ENCODE measurements at places on chromosomes 5 and 9.
A peak's percentile ranks its signal among the peaks of the same experiment; 100 is the strongest.

DNA sequence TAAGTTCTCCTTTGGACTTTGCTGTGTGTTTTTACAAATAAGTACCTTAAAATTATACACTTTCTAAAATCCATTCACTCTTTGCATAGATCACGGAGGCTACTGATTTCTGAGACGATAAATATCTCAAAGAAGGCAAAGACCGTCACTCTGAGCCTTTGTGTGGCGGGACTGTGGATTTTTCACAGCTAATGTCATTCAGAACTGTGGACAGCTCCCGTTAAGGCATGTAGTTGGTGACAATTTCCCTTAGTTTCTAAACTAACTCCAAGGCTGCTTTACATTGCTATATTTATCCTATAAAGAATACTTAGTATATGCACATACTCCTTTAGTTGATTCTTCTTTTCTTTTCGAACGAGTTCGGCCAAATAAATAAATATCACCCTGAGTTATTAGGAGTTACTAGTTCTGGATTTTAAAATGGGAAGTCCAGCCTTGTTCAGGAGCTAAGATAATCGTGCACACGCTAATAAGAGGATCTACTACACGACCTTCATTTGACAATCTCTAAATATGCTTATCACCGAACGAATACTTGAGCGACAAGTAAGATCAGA lies 1.8 kb downstream of the HCN1 start:
- no peak for DNase-seq

DNA sequence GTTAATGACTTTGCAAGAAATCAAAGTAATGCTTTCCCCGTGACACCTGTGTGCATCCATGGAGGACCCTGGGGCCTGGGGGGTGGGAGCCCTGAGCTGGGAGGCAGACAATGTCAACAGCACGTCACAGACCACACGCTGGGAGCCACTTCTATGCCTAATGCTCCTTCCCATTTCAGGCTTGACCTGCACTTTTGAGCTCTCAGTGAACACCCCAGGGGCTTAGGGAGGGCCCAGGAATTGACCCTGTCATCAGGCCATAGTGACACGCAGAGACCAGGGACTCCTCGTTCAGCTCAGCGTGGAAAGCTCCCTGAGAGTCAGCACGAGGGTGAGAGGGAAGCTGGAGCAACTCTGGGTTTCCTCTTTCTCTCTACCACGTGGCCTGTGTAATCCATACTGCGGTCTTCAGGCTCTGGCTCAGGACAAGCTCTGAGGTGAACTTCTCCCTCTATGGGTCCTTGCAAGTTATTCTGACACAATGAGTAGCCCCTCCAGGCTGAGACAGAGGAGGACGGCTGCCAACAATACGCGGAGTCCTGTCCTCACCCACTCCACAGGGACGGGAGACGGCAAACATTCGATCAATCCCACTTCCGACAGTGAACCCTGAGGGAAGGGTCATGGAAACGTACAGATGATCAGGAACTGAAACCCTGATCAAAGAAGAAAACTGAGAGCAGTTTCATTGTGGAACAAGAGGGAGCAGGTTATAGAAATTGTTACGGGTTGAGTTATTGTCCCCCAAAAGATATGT lies 130.8 kb upstream of the IRX4 start:
- peak; percentile 38 for DNase-seq

DNA sequence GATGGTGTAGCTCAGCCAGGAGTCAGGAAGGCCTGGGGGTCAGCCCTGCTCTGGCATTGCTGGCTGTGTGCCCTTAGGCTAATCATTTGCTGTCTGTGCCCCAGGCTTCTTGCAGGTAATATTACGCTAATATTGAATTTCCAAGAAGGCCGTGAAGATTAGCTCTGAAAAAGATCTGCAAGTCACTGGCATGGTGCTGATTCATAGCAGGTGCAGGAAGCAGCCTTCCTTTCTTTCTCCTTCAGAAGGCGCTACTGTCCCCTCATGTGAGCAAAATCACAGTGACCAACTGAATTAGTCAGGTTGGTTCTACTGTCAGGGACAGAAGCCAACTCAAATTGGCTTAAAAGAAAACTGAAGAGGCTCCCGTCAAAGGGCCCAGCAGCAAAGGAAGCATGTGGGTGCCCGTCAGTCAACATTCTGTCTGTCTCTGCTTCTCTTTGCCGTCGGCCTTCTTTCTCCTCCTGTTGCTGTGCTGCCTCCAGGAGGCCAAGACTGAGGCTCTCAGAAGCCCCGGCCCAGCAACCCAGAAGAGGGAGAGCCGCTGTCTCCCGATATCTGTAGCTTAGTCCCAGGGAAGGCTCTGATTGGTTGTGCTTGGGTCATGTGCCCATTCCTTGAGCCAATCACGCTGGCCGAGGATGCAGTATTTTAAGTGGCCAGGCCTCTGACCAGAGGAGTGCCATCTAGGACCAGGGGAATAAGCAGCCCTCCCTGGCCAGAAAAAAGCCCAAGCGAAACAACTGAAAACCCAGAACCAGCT lies 67.8 kb upstream of the NEURL1B start:
- DNase-seq, result no peak

DNA sequence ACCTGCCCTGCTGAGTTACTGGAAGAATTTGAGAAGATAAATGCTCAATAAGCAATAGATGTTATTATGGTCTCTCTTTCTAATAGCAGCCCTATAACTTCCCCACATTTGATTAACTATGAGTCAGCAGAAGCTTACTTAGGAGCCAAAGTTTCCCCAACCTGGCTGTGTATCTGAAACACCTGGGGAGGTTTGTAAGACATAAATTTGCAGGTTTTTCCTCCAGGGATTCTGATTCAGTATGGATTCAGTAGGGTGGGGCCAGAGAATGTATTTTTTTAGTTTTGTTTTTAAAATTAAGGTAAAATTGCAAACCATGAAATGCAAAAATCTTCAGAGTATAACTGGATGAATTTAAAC lies 44.9 kb upstream of the GNPDA1 start:
- DNase-seq, result no peak

- DNase-seq, result no peak
These were observed 13.8 kb downstream of the TMEM8B start for GRCh38 chr9:35842795-35843194.

- DNase-seq, result no peak
These were observed 123.2 kb upstream of the OTULINL start for GRCh38 chr5:14458414-14458813.

- no peak for DNase-seq
These were observed 66.8 kb downstream of the ARL15 start for GRCh38 chr5:54243483-54244080.

DNA sequence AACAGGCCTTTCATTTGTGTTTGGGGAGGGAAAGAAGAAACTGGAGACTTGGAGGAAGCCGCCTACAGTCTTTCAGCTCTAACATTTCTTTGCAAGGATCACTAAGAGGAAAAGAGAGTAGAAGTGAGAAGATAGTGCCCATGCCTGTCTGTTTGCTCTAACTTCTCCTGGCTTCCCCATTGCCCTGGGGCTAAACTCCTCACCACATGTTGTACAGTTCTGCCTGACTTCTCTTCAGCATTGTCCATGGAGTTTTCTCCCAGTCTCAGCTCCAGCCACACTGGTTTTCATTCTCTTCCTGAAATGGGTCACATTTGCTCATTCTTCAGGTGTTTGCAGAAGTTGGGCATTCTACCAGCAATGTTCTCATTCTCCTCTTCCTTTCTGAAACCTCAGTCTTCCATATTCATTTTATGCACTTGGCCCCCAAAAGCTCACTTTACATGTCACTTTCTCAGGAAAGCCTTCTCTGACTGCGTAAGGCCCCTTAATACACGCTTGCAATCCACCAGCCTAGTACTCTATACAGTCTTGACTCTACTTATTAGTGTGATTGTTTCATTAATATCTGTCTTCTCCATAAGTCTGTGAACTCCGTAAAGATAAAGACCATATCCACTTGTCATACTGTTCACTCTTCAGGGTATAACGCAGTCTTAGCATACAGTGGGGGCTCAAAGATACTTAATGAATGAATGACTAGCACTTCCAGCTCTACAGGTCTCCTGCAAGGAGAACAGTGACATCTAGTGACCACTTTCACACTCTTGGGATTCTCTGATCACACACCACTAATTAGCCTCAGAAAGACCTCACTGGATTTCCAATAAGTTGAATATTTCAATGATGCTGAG lies 40.2 kb upstream of the TRIM32 start:
- DNase-seq, result no peak

DNA sequence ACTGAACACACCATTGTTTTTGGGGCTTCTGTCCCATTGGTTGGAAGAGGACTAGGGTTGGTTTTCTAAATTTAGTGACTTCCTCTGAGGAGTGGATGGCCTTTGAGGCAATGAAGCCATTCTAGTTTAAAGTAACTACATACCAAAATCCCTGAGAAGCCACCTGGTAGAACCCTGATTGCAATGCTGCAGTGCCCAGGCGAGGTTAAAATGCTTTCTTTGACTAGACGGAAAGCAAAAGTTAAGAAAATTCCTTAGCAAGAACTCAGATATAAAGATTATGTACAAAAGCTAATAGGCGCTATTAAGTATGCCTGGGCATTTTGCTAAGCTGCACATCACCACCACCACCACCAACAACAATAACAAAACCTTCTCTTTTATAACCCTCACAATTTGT lies 20.6 kb downstream of the GLRX start:
- no peak for DNase-seq

DNA sequence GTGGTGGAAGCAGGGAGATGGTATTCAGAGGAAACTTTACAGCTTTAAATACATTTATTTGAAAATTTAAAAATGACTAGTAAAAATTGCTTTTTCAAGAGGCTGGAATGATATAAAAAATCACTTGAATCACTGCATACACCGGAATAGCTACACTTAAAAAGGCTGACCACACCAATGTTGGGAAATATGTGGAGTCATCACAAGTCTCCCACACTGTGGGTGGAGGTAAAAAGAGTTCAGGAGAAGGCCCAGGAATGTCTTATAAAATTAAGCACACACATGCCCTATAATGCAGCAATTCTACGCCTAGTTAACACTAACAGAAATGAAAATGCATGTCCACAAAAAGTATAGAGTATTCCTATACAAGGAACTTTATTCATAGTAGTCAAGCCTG lies 198.1 kb downstream of the ROR2 start:
- DNase-seq, result no peak

- DNase-seq, result no peak
These were observed 4.6 kb downstream of the TEX53 start for GRCh38 chr9:114652776-114653555.

- DNase-seq, result no peak
These were observed 170.3 kb upstream of the PUM3 start for GRCh38 chr9:3014178-3014577.

GRCh38 chr9:122336866-122337555 lies 33.8 kb upstream of the PTGS1 start:
- no peak for DNase-seq

- DNase-seq, result no peak
These were observed 13.5 kb downstream of the NFIL3 start for GRCh38 chr9:91410161-91410560.

DNA sequence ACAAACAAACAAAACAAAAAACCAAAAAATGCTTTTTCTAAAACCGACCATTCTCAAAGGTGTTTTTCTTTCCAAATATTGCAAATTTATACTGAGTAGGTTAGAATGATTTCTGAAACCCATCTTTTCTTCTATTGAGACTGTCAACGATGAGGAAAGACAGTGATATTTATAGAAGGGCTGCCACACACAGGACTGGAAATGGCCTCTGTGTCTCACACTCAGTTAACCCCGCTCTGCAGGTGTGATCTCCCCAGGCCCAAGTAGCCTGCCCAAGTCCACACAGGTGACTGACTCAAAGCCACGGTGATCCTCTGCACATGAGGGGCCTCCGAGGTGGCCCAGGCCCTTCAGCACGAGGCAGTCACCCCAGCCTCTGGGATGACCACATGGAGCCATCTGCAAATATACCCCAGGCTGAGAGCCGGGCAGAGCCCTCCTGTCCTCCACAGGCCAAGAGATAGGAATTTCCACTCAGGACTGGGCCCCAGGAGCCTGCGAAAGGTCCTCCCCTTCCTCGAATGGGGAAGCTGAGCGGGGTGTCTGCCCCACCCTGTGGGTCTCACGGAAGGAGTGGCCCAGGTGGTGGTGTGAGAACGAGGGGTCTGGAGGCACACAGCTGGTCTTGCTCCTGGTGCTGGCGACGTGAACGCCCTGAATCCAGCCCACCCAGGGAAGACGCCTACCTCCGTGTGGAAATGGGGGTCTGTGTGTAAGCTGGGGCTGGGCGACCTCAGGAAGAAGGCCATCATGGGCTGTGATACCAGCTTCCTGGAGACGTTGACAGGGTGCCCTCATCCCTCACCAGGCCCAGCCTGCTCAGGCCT lies 53.0 kb upstream of the PHYKPL start:
- no peak for DNase-seq

GRCh38 chr9:118957585-118957984 lies 411.6 kb downstream of the BRINP1 start:
- DNase-seq, result no peak

GRCh38 chr9:133905493-133905892 lies 86.6 kb downstream of the VAV2 start:
- no peak for DNase-seq

GRCh38 chr9:36716496-36716895 lies 143.8 kb downstream of the MELK start:
- no peak for DNase-seq

GRCh38 chr5:4511996-4512656 lies 628.0 kb upstream of the ADAMTS16 start:
- peak; percentile 54 for DNase-seq

DNA sequence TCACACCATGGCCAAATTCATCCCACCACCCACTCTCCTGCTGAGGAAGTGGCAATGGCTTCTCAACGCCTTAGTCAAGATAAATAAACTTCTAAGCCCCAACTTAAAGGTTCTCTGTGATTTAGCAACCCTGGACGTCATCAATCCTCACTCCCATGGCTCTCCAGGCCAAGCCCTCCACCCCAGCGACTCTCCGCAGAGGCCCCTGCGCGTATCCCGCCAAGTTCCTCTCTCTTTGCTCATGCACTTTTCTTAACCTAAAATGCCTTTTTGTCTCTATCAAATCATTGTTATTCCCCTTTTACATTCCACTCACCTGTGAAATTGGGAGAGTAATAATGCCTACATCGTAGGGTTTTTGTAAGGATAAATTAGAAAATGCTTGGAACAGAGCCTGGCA lies 88.6 kb downstream of the NRG2 start:
- no peak for DNase-seq

DNA sequence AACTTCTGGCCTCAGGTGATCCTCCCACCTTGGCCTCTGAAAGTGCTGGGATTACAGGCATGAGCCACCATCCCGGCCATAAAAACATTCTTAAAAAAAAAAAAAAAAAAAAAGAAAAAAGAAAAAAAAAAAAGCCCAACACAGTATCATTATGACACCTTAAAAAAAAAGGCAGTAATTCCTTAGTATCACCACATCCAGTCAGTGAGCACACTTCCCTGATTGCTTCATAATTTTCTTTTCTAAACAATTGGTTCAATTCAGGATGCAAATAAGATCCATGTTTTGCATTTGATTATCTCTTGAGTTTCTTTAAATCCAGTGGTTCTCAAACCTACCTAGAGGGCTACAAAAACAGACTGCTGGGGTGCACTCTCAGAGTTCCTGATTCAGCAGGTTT lies 182.5 kb downstream of the CDK5RAP2 start:
- DNase-seq, result no peak

- no peak for DNase-seq
These were observed 220.0 kb downstream of the PDE4D start for GRCh38 chr5:59673438-59674058.

Data from ureter (tissue), 1 donor.